ENCODE measurements at places on chromosomes 2 and 18.
A peak's percentile ranks its signal among the peaks of the same experiment; 100 is the strongest.

- DNase-seq: peak; percentile 51
Observed at GRCh38 chr2:69741575-69742321, at the start of gene ANXA4. ANXA4 (plus strand) TSS chr2:69742134; CDS start chr2:69781566, 39,432 bp downstream.

- no peak for DNase-seq
Observed at GRCh38 chr18:76013057-76013456, 482.0 kb downstream of the ZNF516 start.

DNA sequence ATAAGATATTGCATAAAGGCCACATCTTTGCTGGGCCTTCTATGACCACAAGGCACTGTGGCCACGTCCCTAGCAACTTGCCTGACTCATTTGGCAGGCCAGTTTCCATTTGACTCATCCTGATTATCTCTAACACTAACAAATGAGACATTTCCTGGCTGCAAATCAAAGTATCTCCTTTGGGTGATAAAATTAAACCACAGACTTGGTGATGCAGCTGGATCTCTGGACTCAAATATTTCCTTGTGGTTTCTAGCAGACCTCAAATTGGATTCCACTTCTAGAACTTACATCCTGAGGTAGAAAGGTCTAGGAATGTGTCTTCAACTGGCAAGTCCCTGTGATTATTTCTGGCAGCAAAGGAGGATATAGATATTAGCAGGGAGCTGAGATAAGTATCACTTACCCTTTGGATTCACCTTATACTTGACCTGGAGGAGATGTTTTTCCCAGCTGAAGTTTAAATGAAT lies 167.9 kb upstream of the NXPH2 start:
- DNase-seq: no peak

DNA sequence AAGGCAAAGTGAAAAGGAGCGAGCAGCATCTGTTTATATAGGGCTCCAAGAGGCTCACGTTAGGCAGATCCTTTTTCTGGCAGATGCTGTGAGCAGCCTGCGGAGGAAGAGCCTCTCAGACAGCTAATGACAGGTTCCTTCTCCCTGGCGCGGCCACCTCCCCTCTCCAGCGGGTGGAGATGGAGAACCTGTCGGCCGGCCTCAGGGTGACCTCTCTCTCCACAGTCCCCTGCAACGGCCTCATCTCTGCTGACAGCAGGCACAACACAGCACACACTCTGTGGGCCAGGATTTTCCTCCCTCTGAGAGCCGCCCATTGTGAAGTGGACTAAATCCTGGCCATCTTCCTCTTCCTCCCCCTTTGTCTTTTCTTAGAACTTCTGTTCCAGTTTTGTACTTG lies 119.8 kb downstream of the PRKCE start:
- DNase-seq: no peak

- DNase-seq: no peak
Observed at GRCh38 chr18:56060967-56061541, 473.1 kb upstream of the TCF4 start.

DNA sequence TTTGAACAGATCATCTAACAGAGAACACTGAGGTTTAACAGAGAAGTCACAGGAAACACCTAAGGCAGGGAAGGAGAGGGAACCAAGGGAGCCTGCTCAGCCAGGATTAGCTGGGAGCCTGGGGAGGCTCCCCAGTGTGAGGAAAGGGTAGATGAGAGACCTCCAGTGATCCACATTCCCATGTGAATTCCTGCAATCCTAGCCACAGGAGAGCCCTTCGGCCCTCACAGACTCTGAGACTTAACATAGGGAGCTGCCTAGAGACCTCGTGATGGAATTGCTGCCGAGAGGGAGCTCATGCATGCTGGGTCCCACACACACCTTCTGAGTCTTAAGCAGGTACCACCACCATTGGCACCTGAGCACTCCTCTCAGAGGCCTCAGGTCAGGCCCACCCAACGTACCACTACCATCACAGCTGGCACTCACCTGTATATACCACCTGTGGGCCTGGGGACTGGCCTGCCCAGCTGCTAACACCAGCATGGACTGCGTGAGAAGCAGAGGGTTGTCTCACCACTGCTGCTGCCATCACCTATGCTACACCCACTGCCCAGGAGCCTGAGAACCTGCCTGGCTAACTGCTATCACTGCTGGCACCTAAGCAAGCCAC lies 225.9 kb upstream of the RASGRP3 start:
- DNase-seq: no peak

DNA sequence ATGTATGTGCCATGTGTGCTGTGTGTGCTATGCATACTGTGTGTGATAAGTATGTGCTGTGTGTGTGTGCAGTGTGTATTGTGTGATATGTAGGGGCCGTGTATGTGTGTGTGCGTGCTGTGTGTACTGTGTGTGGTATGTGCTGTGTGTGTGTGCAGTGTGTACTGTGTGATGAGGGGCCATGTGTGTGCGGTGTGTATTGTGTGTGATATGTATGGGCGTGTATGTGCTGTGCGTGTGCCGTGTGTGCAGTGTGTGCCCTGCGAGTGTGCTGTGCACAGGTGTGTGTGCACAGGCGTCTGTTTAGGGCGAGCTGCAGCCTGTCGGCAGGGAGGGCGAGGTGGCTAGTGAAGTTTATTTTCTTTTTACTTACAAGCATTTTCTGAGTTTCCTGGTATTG lies 16.1 kb downstream of the SNORC start:
- DNase-seq: no peak

GRCh38 chr2:176976736-176977685 lies 235.6 kb upstream of the HNRNPA3 start:
- DNase-seq: no peak

GRCh38 chr2:33221046-33221784 lies 255.2 kb upstream of the RASGRP3 start:
- no peak for DNase-seq

DNA sequence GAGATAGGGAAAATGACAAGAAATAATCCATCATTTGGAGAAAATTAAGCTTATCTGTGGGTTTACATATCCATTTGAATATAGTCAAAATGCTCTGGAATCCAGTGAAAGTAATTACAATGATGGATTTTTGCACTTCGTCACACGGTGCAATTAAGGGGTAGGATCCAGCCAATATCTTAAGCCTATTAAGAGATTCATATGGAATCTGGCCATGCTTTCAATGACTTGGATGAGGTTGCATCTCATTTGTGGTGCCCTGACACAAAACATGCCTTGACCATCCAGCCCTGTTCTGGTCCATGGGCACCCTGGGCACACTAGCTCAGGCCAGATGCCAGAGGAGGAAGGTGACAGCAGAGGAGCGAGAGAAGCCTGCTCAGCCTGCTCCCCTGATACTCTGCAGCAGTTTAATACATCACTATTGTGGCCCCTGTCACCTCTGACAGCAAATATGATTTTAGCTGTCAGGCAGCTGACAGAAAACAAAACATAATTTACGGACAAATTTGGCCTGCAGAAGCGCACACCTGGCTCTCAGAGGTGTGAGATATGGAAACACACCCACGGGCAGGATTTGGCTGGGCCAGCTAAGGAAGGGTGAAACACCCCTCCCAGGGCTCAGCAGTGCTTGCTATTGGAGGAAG lies 94.1 kb upstream of the ST8SIA3 start:
- no peak for DNase-seq

GRCh38 chr2:86297382-86298147 lies 39.9 kb downstream of the REEP1 start:
- DNase-seq: no peak

GRCh38 chr2:74593826-74594772 lies 39.6 kb downstream of the DOK1 start:
- no peak for DNase-seq

DNA sequence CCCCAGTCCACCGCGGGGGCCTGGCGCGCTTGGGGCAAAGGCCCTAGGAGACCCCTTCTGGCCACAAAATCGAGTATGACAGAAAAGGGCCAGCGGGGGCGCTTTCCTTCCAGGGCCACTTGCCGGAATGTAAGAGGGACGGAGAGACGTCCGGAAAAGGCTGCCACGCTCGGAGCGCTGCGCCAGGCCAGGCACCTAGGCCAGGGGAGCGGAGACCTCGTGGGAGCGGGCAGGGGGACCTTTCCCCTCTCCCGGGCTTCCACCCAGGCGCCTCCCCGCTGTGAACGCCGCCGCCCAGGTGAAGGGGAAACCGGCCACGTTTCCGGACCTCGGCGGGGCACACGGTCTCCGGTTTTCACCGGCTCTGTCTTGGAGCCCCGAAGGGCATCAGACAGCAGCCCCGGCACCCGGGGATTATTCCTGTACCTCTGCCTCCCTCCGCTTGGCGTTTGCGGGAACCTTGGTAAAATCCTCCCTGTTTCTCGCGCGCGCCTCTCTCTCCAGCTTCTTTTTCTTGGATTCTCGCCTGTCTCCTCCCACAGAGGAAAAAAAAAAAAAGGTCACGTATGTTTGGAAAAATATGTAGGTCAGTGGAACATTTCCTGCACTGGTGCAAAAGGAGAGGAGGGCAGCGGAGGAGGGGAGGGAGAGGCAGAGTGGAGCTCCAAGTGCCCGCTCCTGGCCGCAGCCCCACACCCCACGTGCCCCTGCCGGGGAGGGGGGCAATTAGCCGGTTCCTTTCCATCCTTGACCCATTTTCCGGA lies 1.2 kb upstream of the NPAS2 start:
- peak; percentile 5 for DNase-seq

DNA sequence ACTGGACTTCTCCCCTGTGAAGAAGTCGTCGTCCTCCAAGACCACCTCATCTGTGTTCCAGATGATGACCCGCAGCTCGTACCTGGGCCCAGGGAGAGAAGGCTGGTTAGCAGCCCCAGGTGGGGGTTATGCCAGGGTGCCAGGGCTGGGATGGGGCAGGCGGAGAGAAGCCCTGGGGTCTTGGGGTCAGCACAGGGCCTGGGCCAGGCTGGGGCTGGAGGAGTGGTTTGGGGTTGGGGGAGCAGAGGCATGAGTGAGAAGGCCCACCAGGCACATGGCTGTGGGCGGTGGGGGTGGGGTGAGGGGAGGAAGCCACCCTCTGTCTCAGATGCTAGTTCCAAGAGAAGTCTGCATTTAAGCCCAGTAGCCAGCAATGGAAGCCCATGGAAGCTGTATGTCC lies 15.8 kb downstream of the OTOF start:
- DNase-seq: no peak

GRCh38 chr2:9697909-9698308 lies 67.1 kb upstream of the YWHAQ start:
- no peak for DNase-seq

GRCh38 chr2:15583826-15584225 lies 7.8 kb upstream of the DDX1 start:
- DNase-seq: no peak

GRCh38 chr2:46073540-46074046 lies 223.6 kb upstream of the EPAS1 start:
- DNase-seq: no peak

- DNase-seq: no peak
Observed at GRCh38 chr2:40957508-40957907, 505.6 kb upstream of the SLC8A1 start.

GRCh38 chr18:12306752-12307700 lies 1.0 kb upstream of the TUBB6 start:
- no peak for DNase-seq

DNA sequence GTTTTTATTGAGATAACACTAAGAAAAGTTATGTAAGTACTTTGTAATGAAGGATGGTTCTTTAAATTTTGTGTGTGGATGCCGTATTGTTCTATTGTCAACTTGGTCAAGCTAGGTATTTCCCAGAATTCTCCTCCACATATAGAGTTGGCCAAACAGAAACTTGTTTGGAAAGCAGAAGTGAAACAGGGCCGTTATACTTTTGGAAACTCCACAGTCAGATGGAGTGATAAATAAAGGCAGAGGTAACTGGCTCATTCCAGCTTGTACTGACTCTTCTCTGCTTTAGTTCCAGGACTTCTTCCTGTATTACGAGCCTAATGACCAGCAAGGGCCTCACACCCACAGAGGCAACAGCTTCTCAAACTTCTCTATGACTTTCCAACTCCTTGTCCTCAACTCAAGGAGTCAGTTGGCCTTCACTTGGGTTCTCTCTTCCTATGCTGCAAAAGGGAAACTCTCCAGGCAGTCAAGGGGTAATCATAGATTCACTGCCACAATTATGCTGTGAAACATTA lies 16.4 kb upstream of the STARD7 start:
- DNase-seq: no peak

DNA sequence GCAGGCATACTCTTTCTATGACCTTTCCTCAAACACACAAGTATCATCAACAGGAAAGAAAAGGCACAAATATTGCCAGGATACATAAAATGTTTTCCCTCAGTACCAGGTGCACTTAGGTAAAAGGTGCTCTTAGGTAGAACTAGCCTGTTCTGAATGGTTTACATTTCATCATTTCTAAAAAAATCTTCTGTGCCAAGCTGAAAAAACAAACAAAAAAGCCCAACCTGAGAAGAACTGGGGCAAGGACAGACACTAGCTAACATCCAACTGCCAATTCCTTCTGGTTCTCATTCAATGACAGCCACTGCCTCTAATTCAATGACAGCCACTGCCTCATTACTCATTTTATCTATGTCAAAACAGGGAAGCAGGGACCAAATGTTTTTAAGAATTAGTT lies 68.5 kb downstream of the SPIRE1 start:
- DNase-seq: no peak

- DNase-seq: no peak
Observed at GRCh38 chr2:58893656-58894351, 652.7 kb upstream of the FANCL start.

- no peak for DNase-seq
Observed at GRCh38 chr18:47254341-47254939, 3.0 kb upstream of the SKOR2 start.

GRCh38 chr2:144515099-144515695 lies 4.7 kb downstream of the ZEB2 start:
- no peak for DNase-seq

GRCh38 chr2:238242731-238243495 lies 3.1 kb upstream of the HES6 start:
- DNase-seq: no peak

DNA sequence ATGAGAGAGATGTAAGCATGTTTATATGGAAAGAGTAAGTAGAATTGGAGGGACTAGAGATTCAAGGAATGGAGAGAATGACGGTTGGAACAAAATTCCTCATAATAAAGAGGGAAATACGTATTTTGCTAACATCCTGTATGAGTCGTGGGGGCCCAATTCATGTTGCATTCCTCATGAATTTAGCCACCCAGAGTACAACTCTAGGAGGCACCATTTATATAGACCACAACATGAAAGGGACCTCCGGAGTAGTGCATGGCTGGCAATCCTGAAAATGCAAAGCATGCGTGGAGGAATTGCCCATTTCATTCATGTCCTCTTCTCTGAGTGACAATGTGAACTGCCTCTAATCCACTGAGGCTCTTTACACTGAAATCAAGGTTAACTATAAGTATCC lies 168.2 kb downstream of the ZEB2 start:
- DNase-seq: no peak
